Mesothelial cell of epicardium (in vitro differentiated cells): ENCODE measurements at places on chromosomes 2 and 18.

DNA sequence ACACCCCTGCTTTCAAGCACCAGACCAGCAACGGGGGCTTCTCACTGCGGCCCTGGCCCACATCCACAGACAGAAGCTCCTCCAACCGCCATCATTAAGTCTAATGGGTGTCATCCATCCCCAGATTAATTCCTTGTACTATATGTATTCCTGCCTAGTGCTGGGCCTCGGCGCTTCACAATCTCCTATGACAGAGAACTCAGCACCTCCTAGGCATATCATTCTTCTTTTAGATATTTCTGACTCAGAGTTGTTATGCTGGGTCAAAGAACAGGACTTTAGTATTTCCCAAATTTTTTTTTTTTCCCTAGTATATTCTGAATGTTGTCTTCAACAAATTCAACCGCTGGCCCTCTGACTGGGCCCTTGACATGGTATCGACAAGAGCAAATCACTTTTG lies 83.2 kb upstream of the TFCP2L1 start:
- DNase-seq, result no peak

- DNase-seq, result no peak
Measured at GRCh38 chr2:146209842-146210275, 1635.0 kb upstream of the ACVR2A start.

GRCh38 chr2:207040696-207041095 lies 101.4 kb downstream of the CPO start:
- no peak for DNase-seq

DNA sequence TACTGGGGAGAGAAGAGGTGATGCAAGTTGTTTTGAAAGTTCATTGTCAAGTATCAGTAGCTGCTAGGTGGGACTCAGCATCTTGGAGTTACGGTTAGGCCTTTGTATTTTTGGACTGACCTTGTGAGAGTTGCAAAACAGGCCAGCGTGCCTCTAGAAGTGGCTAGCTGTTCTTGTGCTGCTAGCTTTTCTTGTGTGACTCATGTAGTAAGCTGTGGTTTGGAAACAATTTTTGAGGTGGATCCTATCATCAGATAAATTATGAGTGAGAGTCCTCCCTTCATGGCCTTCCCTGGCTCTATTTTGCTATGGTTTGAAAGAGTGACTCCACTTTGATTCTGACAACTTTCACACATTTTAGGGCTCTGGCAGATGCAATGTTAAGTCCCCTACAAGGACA lies 409.2 kb upstream of the HS6ST1 start:
- DNase-seq, result no peak

DNA sequence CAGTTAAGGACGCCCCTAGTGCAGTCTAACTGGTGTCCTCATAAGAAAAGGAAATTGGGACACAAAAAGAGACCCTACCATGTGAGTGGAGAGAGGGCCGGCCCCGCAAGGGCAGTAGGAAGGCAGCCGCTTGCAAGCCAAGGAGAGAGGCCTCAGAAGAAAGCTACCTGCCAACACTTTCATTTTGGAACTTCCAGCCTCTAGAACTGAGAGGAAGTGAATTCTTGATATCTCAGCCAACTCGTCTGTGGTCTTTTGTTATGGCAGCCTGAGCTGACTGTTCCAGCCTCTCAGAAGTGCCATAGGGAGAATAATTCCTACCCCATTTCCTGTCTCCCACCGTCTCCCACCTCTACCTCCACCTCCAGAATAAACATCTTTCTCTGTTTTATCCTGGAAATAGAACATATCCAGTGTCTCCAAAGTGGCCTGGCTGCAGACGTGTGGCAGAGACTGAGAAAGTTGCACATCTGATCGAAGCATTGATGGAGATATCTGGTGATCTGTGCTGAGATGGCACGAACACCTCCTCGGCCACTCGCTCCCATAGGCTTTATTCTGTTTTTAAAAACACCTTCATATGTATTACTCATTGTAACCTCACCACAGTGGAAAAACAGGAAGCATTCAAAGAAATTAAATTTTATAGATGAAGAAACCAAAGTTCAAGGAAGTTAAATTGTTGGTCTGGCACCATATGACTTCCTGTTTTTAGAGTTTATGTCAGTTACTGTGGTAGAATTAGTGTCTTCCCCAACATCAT lies 39.5 kb upstream of the MARCO start:
- DNase-seq, result no peak

GRCh38 chr2:39022642-39023235 lies 98.1 kb downstream of the SOS1 start:
- no peak for DNase-seq

DNA sequence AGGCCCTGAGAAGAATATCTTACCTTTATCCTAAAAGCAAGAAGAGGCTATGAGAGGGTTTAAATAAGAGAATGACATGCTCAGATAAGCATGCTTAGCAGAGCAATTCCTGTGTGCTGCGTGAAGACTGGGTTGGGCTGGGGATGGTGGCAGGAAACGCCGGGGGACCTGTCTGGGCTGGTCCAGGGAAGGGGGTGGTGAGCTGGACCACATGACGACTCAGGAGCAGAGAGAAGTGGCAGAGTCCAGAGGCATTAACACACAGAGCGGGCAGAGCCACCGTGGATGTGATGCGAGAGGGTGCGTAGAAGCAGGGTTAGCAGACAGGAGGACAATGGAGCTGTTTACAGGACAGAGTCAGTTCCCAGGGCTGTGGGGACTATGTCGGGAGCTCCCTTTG lies 84.5 kb downstream of the ZBTB7C start:
- DNase-seq, result no peak

GRCh38 chr18:78717766-78718150 lies 261.9 kb upstream of the SALL3 start:
- no peak for DNase-seq

- DNase-seq, result no peak
Measured at GRCh38 chr2:46909771-46910419, 5.7 kb downstream of the MCFD2 start.

- no peak for DNase-seq
Measured at GRCh38 chr2:221758076-221758475, 186.0 kb upstream of the EPHA4 start.

DNA sequence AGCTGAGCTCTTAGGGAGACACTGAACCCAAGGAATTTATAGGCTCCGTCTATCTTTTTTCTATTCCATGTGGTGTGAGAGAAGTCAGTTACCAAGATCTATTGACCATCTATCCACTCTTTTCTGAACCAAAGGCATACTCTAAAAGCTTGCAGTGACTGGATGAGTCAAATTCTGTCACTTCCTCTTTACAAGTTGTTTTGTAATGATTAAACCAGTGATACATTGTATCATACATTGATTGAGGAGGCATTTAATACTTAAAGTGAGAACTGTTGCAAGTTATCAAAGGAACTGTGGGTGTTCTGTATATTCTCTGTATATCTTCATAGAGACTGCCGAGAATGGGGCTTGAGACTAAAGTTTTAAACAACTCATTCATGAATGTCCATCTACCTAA lies 188.8 kb downstream of the CAMKMT start:
- no peak for DNase-seq

DNA sequence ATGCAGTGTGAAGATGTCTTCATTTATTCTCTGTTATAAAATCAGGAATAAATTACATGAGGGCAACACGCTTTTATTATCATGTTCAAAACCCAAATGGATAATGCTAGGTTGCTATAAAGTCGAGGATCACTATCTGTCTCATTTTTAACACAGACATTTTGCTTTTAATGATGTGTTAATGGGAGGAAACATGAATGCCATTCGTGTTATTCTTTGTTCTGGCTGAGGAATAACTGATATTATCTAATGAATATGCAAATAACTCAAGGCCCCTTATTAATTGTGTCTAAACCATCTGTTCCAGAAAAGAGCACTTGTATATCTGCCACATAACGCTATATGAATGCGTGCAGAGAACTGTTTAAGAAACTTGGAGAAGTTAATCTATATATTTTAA lies 576.1 kb downstream of the DCDC2C start:
- DNase-seq, result no peak

DNA sequence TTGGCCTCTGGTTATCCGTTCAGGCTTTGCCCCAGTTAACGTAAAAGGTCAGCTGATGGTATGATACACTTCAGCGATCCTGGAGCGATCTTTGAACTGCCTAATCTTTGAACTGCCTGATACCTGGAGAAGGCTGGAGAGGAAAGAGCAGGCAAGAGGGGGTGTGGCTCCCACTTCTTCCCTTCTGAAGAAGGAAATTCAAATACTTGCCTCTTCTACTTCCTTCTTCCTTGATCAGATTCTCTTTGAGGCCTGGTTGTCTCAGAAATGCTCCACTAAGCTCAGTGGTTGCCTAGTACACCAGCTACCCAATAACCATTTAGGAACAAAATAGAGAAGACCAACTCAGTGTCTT lies 619 bp downstream of the GALM start:
- no peak for DNase-seq

- DNase-seq, result no peak
Measured at GRCh38 chr2:160325418-160325817, 125.3 kb upstream of the ITGB6 start.

- no peak for DNase-seq
Measured at GRCh38 chr2:217361483-217361880, 501.6 kb upstream of the TNP1 start.

DNA sequence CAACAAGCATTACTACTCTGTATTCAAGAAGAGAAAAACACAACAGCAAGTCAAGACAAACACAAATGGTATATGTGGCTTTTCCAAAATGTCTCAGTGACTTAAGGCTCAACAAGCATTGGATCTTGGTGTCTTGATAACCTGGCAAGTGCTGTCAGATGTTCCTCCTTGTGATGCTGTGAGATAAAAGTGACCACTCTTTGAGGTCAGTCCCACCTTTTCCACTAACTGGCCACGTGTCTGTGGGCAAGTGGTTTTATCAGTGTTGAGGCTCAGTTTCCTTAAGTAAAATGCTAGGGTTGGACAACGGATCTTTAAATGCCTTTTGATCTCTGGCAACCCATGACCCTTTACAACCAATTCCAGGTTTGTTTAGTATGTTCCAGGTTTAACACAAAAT lies 98.7 kb downstream of the BCL2 start:
- no peak for DNase-seq

DNA sequence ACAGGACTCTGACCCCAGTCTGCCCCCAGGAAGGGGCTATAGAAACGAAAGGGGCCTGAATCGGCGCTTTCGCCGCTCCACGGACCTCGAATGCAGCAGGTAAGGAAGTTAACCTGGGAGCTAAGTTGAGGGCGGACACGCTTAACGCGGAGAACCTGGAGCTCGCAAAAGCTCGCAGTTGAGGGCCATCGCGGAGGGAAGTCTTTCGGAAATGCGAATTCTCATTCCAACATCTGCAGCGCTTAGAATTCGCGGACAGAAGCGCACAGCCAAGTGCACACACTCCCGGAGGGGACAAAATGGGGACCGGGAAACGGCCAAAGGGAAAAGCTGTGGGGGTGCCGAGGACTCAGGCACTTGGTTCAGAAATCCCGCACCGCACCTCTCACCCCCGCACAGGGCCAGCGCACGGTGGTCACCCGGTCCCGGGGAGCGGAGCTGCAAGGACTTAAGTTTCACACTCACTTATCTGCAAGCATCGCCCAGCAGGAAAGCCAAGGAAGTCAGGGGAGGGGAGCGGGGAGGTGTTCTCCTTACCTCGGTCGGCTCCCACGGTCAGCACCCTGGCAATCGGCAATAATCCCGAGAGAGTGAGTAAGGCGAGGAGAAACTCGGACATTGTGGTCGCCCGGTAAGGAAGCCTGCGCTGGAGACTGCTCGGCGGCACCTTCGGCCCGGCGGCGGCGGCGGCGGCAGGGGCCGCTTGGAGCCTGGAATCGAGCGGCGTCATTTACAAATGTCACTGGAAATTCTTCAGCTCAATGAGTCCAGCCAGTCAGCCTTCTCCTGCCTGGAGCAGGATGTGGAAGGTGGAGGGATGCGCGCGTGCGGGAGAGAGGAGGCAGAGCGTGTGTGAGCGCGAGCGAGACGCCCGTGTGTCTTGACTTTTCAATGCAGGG lies 456 bp downstream of the LRP1B start:
- DNase-seq, result peak; percentile 50

DNA sequence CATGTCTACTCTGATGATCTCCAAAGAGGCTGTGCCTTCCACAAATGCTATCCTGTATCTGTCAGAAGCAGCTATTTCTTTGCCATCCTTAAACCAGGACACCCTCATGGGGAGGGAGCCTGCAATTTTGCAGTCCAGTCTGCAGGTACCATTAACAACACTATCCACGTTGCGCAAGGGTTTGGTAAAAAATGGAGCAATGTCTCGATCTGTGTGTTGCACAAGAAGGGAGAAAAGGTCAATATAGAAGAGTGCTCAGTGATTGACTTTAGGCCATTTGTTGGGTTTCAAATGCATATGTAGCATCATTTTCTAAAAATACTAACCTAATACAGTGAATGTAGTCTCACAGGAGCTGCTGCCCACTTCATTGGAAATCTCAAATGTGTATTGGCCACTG lies 74.3 kb downstream of the TTN start:
- no peak for DNase-seq

DNA sequence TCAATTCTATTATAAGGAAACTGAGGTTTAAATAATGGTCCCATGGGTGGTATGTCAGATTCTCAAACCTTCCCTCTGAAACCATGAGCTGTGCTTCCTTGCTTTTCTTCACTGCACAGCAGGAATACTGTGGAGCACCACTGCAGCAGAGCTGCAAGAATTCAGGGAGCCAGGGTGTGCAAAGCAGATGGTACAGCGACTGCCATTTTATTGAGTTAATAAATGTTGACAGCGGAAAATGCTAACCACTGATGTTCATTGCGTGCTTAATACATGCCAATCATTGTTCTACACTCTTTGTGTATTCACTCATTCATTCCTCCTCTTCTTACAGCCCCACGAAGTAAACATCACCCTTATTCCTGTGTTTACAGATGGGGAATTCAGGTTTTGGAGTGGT lies 152.2 kb upstream of the THSD7B start:
- DNase-seq, result no peak

DNA sequence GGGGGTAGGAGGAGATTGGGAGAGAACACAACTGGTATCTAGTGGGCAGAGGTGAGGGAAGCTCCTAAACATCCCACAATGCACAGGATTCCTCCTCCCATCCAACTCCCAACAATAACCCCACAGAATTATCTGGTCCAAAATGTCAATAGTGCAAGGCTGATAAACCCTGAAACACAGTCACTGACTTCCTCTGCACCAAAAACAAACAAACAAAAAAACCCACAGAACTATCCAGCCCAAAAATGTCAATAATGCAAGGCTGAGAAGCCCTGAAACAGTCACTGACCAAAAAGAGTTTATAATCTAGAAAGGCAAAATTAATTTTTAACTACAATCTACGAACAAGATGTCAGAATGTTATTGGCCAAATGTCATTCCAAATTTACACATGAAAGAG lies 9.8 kb downstream of the TMX3 start:
- DNase-seq, result no peak
